ENCODE measurements at places on chromosomes 3 and 15.

DNA sequence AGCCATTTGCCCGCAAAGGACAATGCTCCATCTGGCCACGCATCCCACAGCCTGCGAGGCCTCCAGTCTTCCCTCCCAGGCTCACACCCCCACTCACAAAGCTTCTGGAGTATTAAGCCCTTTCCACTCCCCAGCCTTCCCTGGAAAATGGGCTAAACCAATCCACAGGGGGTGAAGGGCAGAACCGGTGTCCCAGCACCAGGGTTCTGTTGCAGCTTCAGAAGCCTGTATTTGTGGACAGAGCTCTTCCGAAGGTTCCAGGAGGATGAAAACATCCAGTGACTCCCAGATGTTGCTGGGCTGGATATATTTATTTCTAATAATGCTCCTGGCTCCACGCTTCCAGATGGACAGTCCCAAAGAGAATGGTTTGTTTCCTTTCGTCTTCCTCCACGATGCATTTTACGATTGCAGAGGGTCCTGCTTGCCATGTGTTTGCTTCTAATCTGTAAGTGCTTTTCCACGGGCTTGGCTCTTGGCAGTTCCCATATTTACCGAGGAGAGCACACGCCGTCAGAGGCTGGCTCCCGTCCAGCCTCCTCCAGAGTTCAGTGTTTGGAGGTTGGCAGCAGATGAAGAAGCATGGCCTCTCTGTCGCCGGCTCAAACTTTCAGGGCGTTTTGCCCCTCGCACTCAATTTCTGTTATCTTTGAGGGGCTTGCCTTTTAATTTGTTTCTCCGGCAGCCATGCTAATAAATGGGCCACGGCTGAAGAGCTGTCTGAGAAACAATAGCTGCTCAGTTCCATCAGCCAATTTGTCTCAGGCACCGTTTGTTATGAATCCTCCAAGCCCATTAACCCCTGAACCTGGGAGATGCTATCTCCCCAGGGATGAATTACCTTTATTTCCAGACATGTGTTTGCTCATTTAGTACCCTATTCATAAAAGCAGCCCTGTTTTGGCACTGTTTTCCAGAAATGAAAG is 367.9 kb upstream of the PROK2 start:
- no peak for DNase-seq

- no peak for DNase-seq
These were observed 279.3 kb upstream of the RASGRP1 start for GRCh38 chr15:38843736-38844590.

DNA sequence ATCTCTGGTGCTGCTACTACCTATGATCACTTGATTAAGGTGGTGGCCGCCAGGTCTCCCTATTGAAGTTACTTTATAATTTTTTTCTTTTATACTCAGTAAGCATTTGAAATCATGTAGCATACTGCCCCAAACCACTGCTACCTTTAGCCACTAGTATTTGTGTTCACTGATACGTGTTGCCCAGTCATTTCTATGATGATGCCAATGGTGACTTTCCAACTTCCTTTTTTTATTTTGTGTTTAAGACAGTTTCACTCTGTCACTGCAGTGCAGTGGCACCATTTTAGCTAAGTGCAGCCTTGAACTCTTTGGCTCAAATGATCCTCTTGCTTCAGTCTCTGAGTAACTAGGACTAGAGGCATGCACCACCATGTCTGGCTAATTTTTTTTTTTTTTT is 598.2 kb downstream of the NAALADL2 start:
- DNase-seq, result no peak

DNA sequence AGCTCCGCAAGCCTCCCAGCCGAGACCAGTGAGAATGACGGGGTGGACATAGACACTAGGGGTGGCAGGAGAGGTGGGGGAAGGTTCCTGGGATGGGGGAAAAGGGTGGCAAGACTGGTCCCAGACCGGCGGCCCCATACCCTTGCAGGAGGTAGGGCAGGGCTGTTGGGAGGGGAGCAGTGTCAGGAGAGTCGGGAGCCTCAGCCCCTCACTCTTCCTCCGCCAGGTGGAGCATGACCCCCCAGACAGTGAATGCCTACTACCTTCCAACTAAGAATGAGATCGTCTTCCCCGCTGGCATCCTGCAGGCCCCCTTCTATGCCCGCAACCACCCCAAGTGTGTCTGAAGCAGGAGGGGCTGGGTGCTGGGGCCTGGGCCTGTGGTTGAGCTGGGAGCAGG is 8.7 kb upstream of the PSMD2 start:
- DNase-seq, result no peak

- no peak for DNase-seq
These were observed 217.0 kb downstream of the ITPR1 start for GRCh38 chr3:4710191-4710590.

DNA sequence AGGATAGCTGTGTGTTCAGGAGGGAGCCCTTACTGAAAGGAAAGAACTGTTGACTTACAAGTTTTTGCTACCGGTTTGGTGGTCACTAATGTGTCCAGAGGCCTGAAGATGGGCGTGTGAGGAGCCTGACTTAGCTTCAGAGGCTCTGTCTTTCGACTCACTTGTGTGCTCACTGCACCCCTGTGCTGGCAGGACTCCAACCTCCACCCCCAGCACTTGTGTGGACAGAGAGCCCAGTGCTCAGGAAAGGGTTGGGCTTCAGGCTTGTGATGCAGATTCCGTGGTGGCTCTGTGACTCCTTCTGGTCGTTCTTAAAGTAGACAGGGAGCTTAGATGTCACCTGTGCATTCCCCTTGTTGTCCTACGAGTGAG is 100.9 kb downstream of the PGPEP1L start:
- no peak for DNase-seq

DNA sequence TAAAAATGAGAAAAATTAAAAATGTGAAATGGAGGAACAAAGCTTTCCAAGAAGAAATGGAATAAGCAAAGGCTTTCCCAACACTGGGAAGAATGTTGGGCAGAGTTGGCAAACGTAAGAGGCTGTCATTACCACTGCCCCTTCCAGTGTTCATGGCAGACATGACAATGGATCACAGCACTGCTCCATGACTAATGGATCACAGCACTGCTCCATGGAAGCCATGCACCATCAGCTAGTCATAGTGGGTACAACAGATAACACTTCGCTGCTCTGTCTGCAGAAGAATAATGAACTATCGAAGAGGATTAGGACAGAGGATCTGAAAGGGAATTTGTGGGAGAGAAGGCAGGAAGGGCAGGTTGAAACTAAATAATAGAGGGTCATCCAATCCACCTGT is 5.0 kb downstream of the CAV3 start:
- DNase-seq, result no peak

DNA sequence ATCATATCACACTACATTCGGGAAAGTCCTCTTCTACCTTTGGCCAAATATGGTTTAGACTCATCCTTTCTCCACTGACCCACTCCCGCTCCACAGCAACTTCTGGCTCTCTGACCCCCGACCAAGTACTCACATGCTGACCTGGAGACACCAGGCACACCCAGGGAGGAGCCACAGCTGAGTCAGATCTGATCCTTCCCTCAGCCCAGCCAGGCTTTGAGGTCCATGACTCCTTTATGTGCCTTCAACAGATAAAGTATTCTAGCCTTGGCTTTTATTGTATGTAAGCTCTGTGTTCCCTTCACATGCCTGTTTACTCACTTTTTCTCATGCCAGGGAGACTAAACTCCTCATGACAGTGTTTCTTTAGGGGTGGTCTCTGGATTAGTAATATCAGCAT is 166.9 kb upstream of the UMPS start:
- no peak for DNase-seq

GRCh38 chr15:31483053-31483985 is 156.7 kb downstream of the KLF13 start:
- DNase-seq, result no peak

GRCh38 chr3:120399372-120399771 is 50.2 kb upstream of the LRRC58 start:
- no peak for DNase-seq

GRCh38 chr15:64807751-64808222 is 17.7 kb downstream of the PIF1 start:
- DNase-seq, result no peak

GRCh38 chr3:138068046-138068445 is 47.4 kb downstream of the DZIP1L start:
- no peak for DNase-seq

GRCh38 chr3:60330107-60330506 is 921.1 kb downstream of the FHIT start:
- DNase-seq, result no peak

GRCh38 chr3:8824238-8824637 is 54.8 kb upstream of the OXTR start:
- no peak for DNase-seq

- DNase-seq, result no peak
These were observed 141.5 kb downstream of the GADL1 start for GRCh38 chr3:30752970-30753369.

Measured in cortex of kidney (tissue), 1 donor.